ENCODE measurements at places on chromosomes 1 and 21.

DNA sequence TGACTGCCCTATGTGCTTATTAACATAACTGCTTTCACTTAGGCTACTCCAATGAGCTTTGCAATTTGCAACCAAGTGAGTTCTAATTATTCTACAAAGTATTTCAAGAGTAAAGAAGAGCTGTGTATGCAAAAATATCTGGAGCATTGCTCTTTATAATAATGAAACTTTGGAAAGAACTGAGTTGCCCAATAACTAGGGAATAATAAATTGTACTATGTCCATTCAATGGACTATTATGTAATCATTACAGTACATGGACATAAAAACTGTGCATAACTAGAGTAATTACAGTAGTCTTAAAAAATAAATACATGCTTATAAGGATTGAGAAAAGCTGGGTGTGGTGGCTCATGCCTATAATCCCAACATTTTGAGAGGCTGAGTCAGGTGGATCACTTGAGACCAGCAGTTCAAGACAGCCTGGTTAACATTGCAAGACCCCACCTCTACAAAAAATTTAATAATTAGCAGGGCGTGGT lies 70.3 kb upstream of the JAK1 start:
- DNase-seq: no peak

GRCh38 chr1:171550050-171550449 lies 64.7 kb downstream of the PRRC2C start:
- DNase-seq: no peak

GRCh38 chr1:60151311-60151710 lies 77.7 kb upstream of the C1orf87 start:
- DNase-seq: no peak

- no peak for DNase-seq
Observed at GRCh38 chr1:55034476-55035133, 4.7 kb upstream of the PCSK9 start.

- no peak for DNase-seq
Observed at GRCh38 chr1:157154940-157155514, 16.8 kb upstream of the ETV3 start.

GRCh38 chr1:29746076-29746665 lies 509.8 kb downstream of the PTPRU start:
- DNase-seq: no peak
